ENCODE measurements at places on chromosomes 2 and 18.

GRCh38 chr18:28005164-28005563, 171.8 kb downstream of the CDH2 start:
- no peak for DNase-seq

GRCh38 chr2:46471697-46472096, 7.7 kb upstream of the TMEM247 start:
- DNase-seq, result no peak

DNA sequence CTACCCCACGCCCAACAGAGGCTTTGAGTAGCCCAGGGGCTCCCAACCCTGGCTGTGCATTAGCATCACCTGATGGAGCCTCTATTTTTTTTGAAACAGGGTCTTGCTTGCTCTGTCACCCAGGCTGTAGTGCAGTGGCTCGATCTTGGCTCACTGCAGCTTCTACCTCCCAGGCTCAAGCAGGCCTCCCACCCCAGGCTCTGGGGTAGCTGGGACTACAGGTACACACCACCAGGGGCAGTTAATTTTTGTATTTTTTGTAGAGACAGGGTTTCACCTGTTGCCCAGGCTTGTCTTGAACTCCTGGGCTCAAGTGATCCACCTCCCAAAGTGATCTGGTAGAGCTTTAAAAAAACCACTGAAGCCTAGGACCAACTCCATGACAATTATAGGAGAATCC, 394.8 kb upstream of the ATP5MC3 start:
- no peak for DNase-seq

- no peak for DNase-seq
These were observed 41.2 kb downstream of the RALBP1 start for GRCh38 chr18:9516437-9517064.

GRCh38 chr2:104938231-104938941, 84.5 kb downstream of the POU3F3 start:
- DNase-seq, result no peak

- no peak for DNase-seq
These were observed 371.4 kb upstream of the ATP5MC3 start for GRCh38 chr2:175552902-175553301.
